ENCODE measurements at places on chromosomes 13 and 19.

DNA sequence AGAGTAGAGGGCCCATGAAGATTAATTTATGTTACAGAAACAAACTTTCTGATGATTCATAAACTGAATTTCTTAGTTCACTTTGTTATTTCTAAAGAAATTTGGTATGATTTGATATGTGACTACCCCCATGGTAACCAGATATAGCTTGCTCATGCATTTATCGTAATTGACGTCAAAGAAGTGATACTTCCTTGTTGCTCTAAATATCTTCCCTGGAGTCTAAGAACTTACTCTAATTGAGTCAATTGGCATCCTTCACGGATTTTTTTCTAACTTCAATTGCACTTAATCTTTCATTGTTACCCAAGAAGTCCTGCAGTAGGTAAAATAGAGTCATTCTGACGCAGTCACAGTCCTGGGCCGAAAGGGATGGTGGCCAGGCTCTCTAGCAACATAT, 240.9 kb downstream of the GPC5 start:
- no peak for DNase-seq

GRCh38 chr13:109782823-109783431, 3.5 kb downstream of the IRS2 start:
- no peak for DNase-seq

- DNase-seq: no peak
These were observed 1.2 kb downstream of the SELENOW start for GRCh38 chr19:47779524-47780214.

- DNase-seq: no peak
These were observed 400.2 kb downstream of the SLITRK5 start for GRCh38 chr13:88071371-88071770.

- DNase-seq: no peak
These were observed 125.6 kb upstream of the FRY start for GRCh38 chr13:31905961-31906360.

- no peak for DNase-seq
These were observed 99.9 kb upstream of the CACNA1A start for GRCh38 chr19:13606156-13606555.

- no peak for DNase-seq
These were observed 391.5 kb downstream of the DLEU7 start for GRCh38 chr13:50452028-50452427.

GRCh38 chr19:7965921-7966665, 22.6 kb upstream of the TIMM44 start:
- no peak for DNase-seq

GRCh38 chr13:112876305-112877000, 92.6 kb upstream of the MCF2L start:
- DNase-seq: no peak

GRCh38 chr13:47036294-47037008, 139.6 kb upstream of the HTR2A start:
- DNase-seq: no peak

DNA sequence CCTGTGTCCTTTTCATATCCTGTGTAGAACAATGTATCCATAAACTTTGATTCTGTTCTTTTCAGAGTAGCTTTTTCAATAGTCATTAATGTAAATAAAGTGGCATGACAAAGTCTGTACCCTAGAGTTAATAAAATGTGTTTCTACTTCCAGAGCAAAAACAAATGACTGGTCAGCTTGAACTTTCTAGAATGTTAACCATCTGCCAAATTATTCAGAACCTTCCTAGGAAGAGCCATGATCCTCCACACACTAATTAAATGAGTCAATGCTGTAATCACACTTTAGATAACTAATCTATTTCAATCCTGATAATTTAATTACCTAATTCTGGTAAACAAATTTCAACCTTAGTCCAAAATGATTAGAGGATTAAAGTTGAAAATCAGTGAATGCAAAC, 73.2 kb downstream of the DIAPH3 start:
- DNase-seq: no peak

- no peak for DNase-seq
These were observed 9.9 kb upstream of the MKNK2 start for GRCh38 chr19:2060884-2061494.

GRCh38 chr13:75760131-75761021, 124.2 kb downstream of the LMO7 start:
- no peak for DNase-seq

- DNase-seq: no peak
These were observed 45.2 kb downstream of the GPR180 start for GRCh38 chr13:94646904-94647303.

GRCh38 chr13:113973218-113974164, at the start of gene C13orf46:
Gene C13orf46, minus strand, starts transcription at chr13:113974076. Its CDS starts 79 bp downstream, at chr13:113973997.
- DNase-seq: no peak

DNA sequence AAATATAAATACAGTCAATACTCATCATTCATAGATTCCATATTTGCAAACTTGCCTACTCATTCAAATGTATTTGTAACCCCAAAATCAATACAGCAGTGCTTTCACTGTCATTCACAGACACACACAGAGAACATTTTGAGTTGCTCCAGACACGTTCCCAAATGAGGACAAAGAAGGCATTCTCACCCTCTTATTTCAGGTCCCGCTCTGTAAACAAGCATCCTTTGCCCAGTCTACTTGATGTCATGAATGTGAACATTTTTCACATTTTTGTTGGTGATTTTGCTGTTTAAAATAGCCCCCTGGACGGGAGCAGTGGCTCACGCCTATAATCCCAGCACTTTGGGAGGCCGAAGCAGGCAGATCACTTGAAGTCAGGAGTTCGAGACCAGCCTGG, 15.5 kb downstream of the C19orf47 start:
- no peak for DNase-seq

DNA sequence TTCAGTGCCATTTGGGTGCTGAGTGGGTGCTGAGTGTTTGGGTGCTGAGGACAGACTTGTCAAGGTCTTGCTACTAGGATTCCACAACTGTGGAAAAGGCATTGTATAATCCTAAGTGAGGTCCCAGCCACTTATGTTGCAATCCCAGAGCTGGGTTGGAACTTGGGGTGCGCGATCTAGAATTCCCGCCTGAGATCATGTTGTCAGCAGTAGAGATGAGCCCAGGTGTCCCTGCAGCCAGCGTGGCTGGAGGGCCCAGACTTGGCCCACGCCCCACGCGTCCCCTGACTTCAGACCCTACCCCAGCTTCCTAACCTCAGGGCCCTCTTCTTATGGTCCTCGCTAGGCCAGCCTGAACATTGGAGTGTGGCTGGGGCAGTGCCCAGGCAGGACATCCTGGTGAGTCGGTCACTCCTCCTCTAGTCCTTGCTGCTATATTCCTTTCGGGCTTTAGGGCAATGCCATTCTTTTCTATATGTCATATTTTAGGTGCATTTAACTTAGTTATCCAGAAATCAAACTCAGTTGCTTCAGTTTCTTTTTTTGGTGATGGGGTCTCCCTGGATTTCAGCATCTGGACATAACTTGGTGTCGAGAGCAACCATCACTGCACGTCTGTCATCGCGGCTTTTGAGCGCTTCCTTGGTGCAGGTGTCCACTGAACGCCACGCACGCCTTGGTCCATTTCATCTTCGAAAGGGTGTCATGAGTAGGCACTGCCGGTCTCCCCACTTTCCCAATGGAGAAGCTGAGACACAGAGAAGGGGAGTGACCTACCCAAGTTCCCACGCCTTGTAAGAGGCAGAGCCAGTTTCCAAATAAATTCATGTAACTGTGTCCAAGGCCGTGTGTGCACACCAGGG, 46.4 kb upstream of the F7 start:
- DNase-seq: no peak

GRCh38 chr19:43606569-43607229, 5.2 kb upstream of the SRRM5 start:
- DNase-seq: no peak

DNA sequence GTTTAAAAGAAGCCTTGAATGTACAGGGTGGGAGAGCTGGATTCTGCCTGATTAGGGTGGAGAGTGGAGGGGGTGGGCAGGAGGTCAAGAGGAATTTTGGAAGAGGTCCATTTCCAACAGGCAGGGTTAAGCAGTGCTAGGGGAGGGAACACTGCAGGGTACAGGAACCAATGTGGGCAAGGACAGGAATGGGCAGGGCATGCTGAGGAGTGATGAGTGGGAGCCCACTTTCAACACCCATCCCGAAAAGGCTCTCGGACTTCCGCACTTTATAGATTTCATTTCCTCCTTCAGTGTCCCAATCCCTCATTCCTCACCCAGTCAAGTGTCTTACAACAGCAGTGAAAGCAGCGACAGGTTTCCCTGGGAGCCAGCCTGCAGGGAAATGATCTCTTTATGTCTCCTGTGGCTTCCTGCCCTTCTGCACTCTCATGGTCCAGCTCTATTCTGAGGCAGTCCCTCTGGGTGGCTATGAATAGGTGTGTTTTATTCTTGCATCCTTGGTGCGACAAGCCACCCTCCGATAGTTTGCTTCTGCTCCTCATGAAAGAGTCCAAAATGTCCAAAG, 50.5 kb upstream of the ZNF507 start:
- no peak for DNase-seq

- peak; percentile 34 for DNase-seq
These were observed 10.4 kb upstream of the TYK2 start for GRCh38 chr19:10390652-10391286.

GRCh38 chr13:29713839-29714238, 118.4 kb upstream of the SLC7A1 start:
- no peak for DNase-seq

DNA sequence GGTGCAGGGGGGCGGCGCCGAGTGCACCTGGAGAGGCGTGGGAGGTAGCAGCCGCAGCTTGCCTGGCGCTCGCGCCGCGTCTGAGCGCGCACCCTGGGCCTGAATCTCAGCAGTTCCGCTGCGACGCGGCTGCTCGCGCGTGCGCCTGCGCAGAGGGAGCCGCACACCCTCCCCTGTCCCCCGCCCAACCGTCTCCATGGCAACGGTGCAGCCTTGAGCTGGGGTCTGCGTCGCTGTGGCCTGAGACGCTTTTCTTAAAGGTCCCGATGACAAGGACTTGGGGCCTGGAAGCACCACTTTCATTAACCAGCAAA, at the start of gene PNMA8B:
Gene PNMA8B, minus strand, starts transcription at position 82 of the 314 bp plus-strand sequence. CDS start 402 bp downstream, outside the sequence.
- no peak for DNase-seq

GRCh38 chr19:35740423-35741202, 1.6 kb downstream of the IGFLR1 start:
- DNase-seq: peak; percentile 93

DNA sequence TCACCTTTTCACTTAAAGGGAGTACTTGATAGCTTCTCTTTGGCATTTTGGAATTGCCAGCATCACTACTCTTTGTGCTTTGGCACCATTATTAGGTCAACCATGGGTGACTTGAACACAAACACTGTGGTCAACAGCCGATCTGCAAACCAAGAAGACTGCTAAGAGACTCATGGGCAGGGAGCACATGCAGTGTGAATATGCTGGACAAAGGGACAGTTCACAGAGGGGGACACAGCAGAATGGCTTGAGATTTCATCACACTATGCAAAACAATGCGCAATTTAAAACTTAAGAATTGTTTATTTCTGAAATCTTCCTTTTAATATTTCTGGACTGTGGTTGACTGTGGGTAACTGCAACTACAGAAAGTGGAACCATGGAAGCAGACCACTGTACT, 64.4 kb downstream of the LMO7 start:
- no peak for DNase-seq

DNA sequence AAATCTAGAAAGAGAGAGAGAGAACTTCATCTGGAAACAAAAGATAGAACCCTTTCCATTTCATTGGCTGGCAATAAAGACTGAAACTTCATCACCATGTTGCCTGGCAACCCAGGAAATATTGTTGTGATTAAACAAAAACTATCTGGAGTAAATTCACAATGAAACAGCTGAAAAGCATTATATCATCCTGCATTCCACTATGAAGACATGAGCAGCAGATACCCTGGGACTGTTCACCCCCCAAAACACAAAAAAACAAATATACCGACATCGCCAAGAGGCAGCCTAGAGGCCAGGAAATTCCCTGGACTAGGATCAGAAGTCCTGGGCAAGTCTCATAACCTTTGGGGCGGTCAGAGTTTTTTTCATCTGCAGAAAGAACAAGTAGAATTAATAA, 158.3 kb downstream of the FOXO1 start:
- no peak for DNase-seq

- no peak for DNase-seq
These were observed 2.1 kb upstream of the HMG20B start for GRCh38 chr19:3570606-3571011.

- no peak for DNase-seq
These were observed 130.0 kb downstream of the MAB21L1 start for GRCh38 chr13:35346494-35346893.

- no peak for DNase-seq
These were observed 73.2 kb upstream of the MLNR start for GRCh38 chr13:49146950-49147355.

GRCh38 chr13:105920370-105920769, 615.1 kb downstream of the EFNB2 start:
- DNase-seq: no peak

Measured in activated T-helper 1 cell treated with Interleukin-2 at 50 U/mL for 16 hours (primary cell).